Right ventricle myocardium superior (tissue), 1 donor: ENCODE measurements at places on chromosomes 3 and 15. TPM values are rescaled to one million over a fixed set of nuclear protein-coding genes. Genes with fewer than 3 reads are reported as not detected.

Gene C3orf85
- not detected for total RNA-seq

DNA sequence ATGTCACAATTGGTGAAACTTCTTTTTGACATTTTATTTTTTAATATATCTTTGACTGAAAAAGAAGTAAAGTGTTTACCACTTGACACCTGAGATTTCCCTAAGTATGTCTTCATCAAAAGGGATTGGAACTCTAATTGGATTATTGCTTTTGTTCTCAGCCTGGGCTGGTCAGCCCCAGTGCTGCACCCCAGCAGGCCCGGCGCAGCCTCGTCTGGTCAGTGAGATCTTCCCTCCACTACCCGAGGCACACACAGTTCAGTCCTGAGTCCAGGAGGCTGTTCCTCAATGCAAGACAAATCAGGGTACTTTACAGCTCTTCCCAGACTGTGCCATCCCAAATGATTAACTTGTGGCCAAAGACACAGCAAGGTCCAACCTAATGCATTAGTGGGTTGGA is 146.9 kb upstream of the SEMA6D start:
- DNase-seq: no peak

DNA sequence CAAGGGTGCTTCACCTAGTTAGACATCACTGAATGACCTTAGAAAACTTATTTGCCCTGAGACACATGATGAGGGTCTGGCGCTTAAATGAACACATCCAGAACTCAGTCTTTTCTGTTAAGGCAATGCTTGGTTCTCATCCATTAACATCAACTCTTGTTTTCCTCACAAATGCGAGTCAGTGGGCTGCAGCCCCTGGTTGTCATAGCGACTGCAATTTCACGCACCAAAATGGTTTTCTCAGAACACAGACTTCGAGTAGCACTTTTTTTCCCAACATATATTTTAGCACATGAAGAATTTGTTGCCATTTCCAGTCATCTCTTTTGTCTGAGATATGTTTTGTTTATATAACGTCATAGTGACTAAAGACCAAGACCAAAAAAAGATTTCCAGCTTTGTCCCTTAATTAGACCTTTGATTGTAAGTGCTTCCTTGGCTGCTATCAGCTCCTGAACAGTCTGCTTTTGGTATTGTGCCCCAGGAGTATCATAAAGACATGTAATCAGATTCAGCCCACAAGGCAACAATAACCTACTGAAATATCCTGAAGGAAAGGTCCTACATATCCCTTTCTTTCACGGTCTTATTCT is 68.5 kb downstream of the GPR176 start:
- DNase-seq: no peak

DNA sequence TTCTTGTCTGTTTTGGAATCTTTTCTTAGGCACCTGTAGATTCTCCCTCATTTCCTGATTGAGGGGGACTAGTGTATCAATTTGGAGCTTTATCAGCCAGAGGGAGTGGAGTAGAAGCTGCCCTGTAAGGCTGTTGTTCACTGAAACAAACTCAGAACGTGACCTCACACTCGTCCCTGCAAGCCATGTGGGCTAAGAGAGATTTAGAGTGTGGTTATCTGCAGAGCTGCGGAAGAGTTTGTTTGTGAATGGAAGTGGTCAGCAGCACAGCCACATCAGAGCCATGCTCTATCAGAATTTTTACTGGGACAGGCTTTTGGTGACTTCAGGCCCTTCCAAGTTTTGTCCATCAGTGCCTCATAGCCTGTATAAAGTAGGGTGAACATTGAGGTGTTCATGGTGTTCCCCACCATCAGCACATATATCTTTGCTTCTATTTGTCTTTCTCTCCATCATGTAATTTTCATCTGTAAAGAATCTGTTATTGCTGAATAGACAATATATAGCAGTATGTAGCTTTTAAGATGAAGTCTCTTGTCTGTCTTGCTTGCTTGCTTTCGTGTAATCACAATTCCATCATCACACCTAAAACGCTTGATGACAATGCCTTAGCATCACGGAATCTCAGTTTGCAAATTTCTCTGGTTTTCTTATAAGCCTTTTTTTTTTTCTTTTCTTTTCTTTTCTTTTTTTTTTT is 37.0 kb downstream of the LARS2 start:
- no peak for DNase-seq

- DNase-seq: no peak
These were observed 34.5 kb downstream of the CCDC54 start for GRCh38 chr3:107411779-107412178.
